ENCODE measurements at places on chromosomes 11 and 22.

GRCh38 chr11:17395554-17395961 is 7.1 kb upstream of the KCNJ11 start:
- DNase-seq, result no peak

GRCh38 chr11:93519179-93519578 is 24.0 kb downstream of the SMCO4 start:
- no peak for DNase-seq

GRCh38 chr22:35219012-35219411 is 38.3 kb upstream of the HMGXB4 start:
- no peak for DNase-seq

- no peak for DNase-seq
These were observed 87.8 kb downstream of the WNT7B start for GRCh38 chr22:45889093-45889538.

GRCh38 chr11:13769188-13769587 is 100.7 kb downstream of the FAR1 start:
- no peak for DNase-seq

- no peak for DNase-seq
These were observed 9.0 kb upstream of the RDX start for GRCh38 chr11:110305169-110306018.

GRCh38 chr11:107276077-107276476 is 181.5 kb downstream of the CWF19L2 start:
- no peak for DNase-seq

DNA sequence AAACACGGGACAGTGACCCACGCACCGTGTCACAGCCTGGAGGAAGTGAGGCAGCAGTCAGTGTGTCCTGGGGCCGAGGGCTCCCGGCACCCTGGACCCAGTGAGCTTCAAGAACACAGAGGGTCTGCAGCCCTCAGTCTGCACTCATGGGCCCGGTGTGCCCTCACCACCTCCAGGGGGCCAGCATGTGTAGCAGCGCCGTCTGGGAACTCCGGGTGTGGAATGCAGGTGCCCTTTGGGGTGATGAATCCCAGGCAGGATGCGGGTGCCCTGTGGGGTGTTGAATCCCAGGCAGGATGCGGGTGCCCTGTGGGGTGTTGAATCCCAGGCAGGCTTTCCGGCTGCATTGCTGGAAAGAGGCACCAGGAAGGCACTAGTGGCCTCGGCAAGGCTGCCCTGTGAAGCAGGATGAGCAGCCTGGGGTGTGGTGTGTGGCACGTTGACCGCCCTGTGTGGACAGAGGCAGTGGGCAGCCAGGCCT is 1399.9 kb downstream of the BRD1 start:
- DNase-seq, result no peak

DNA sequence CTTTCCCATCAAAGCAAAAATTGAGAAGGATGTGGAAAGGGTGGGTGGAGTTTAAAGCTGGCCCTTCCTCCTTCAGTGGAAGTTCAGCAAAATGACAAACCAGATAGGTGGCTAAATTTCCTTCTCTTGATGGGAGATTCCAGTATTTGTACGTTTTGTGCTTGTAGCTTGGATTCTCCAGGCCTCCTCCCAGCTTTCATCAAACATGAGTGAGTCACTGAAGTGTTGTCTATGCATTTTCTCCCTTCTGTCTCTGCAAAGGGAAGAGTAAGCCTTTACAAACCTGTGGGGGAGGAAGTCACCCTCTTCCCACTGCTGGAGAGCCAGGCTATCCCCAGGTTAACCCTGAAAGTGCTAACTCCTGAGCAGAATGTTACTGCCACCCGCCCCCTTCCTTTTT is 6.4 kb downstream of the MARK2 start:
- DNase-seq, result no peak

GRCh38 chr11:72308226-72309073 is 64.5 kb upstream of the PHOX2A start:
- no peak for DNase-seq

DNA sequence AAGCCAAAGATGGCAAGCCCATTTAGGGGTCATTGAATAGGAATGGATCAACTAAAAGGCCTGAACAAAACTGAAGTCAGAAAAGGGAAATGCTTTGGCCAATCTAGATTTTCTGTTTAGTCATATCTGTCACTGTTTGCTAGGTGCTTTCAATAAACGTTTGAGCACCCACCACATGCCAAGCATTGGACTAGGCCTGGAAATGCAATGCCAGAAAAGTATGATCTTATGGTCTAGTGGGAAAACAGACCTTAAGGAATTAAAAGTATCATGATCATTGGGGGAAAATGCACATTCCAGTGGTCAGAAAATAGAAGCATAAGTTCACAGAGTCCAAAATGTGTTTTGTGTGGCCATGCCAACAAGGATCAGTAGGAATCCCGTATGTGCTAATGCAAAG is 76.8 kb upstream of the BIRC3 start:
- DNase-seq, result no peak

- no peak for DNase-seq
These were observed 47.5 kb upstream of the CDON start for GRCh38 chr11:126109941-126110731.

DNA sequence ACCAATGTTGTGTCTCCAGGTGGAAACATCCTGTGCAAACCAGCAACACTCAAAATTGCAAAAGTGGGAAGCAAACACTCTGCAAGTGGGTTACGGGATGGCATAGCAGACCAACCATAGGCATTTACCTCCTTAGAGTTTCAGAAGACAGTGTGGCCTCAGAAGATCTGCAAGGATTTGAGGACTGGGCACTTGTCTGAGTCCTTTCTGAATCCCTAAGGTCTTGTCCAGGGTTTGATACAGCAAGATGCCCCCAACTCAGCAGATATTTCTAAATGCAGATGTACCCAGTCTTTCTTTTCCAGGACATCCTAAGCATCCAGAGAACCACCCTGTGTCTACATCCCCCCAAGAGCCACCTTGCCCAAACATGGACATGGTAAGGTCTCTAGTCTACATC is 51.7 kb upstream of the SHANK2 start:
- no peak for DNase-seq

DNA sequence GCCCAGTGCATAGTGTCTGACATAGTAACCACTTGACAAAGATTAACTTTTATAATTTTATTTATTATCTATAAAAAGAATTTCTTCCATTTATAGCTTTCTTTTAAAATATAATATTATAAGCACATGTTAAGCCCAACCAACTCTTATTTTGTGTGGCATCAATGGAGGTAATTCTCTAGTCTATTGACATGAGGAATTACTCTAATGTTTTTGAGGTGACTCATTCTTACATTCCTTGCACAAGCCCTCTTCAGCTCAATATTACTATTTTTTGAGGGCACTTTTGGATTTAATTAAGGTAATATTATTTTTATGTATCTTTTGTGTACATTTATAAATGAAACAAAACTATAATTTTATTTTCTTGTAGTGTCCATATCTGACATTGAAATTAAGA is 59.6 kb downstream of the AASDHPPT start:
- DNase-seq, result no peak

DNA sequence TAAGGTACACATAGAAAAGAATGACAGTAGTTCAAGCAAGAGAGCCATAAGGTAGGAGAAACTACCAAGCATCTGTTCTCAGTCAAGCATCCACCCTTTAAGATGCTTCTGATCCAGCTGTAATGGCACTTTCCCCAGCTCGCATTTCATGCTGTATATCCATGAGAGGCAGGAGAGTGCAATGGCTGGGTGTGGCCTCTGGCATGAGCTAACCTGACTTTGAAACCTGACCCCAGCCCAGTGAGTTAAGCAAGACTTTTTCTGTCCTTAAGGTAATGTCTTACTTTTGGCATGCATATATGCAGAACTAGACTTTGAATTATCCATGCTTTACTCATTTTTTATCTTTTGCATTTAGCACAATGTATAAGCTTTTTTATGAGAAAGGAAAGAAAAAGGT is 79.8 kb upstream of the CNTN5 start:
- DNase-seq, result no peak

DNA sequence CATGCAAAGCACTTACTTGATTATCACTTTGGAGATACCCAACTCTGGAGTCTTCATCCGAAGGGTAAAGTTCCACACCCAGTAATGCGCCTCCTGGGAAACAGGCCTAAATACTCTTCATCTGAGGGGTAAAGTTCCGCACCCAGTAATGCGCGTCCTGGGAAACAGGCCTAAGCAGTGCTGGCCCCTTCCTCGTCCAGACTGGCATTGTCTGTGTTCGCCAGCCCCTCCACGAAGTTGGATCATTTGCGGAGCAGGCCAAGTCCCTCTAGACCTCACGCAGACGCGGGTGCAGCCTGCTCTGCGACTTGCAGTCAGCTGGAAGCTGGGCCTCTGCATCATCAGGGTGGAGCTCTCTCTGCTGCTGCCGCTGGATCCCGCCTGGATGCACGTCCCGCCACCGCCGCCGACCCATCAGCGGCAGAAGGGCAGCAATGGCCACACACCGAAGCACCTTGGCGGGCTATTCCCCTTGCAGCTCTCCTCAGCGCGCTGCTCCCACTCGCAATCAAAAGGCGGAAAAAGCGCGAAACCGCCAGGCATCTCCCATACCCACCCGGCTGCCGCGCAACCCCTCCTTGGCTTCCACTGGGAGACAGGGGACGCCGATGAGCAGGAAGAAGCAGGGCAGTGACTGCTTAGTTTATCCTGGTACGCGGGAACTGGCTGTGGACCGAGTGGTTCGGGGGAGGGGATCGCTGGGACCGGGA is 34.1 kb upstream of the GLYATL1 start:
- no peak for DNase-seq

- DNase-seq, result no peak
These were observed 298.2 kb downstream of the DDX10 start for GRCh38 chr11:108963118-108963517.

DNA sequence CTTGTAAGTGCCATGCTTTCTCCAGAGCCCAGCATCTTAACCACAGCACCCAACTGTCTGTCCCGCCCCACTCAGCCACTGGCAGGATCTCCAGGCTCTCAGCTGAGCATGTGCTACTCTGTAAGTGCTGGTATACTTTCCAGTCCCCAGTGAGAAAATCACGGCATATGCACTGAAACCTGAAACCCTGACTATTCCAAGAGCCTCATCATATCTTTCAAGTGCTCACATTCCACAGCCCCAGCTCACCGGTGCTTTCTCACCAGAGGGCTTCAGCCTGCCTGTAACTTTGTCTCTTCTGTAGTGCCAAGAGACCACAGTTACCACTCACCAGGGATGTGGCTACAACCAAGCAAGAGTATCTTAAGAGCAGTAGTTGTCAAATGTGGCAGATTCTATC is 24.4 kb upstream of the PAMR1 start:
- DNase-seq, result no peak

- no peak for DNase-seq
These were observed 16.2 kb downstream of the MPPED1 start for GRCh38 chr22:43428005-43428485.

GRCh38 chr11:23509023-23509422 is 648.7 kb upstream of the CCDC179 start:
- no peak for DNase-seq

GRCh38 chr11:2086239-2087040 is 52.7 kb downstream of the IGF2 start:
- DNase-seq, result no peak

DNA sequence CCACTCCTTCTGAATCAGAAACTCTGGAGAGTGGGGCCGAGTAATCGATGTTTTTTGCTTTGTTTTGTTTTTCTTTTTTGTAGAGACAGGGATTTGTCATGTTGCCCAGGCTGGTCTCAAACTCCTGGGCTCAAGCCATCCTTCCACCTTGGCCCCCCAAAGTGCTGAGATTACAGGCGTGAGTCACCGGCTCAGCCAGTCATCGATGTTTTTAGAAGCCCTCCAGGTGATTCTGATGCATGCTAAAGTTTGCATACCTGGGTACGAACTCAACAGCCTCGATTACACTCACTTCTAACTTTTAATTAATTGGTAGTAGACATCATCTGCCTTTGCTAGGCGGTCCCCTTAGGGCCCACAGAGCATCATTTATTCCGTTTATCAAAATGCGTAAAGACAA is 50.3 kb downstream of the C11orf71 start:
- DNase-seq, result no peak

DNA sequence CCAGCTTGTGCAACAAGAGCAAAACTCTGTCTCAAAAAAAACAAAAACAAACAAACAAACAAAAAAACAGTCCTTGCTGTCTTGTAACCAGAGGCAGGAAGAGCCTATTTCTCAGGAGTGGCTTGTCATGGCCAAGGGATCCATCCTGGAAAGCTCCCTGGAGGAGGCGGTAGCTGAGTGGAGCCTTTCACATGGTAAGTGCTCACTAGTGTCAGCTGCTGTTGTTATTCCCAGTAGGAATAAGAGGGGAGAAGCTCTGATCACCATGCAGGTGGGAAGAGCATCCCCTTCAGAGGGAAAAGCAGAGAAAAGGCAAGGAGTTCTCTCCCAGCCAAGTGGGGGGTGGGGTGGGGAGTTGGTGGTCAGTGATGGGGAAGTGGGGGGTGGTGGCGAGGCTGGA is 54.6 kb upstream of the WNT7B start:
- DNase-seq, result no peak

GRCh38 chr22:41842996-41843970 is 10.4 kb downstream of the SREBF2 start:
- DNase-seq, result no peak

GRCh38 chr11:7436657-7437056 is 48.6 kb upstream of the OLFML1 start:
- no peak for DNase-seq

DNA sequence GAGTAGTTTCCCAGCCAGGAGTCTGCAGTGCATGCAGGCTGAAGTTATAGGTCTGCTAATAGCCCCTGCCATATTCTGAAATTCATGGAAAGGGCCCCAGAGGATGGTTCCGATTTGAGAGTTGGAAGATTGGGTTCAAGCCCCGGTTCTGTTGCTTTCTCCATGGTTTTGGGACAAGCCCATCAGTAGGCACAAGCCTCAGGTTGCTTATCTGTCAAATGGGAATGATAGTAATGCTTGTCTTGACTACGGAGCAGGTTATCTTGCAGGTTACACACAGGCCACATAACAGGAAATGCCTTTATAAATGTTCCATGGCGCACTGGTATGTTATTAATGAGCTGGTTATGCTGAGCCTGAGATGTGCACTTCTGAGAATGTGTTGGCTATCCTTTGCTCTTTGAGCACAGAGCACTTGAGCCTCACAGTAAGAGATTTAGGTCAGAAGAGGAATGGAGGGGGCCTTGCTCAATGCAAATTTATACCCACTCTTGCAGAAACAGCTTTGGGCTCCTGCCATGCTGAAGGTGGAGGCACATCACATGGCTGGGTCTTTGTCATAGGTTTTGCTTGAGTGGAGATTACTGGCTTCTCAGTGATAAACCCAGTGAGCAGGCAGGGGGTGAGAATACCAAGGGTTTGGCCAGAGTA is 47.1 kb downstream of the ZNRF3 start:
- DNase-seq, result no peak

DNA sequence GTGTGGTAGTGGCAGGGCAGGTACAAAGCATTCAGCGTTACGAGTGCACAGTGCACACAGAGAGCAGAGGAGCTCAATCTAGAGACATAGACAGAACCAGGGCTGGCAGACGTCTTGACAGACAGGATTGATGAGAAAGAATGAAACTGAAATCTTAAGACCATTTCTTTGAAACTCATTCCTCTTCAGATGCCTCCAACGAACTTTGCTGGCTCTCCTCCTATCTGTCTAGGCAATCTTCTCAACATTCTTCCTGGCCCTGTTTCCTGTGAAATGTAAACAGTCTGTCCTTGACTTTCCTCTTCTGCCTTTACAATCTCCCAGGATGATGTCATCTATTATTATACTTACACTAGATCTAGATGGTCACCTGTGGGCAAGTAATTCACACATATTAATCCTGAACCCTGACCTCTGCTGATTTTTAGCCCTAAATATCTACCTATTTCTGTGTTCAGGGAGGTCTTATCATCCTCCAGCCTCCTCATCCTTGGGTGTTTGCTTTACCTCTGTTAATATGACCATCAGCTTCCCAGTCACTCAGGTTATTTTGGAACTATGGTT is 119.5 kb downstream of the ENTHD1 start:
- peak; percentile 5 for DNase-seq

Measured in stimulated activated CD4-positive, alpha-beta T cell treated with anti-CD3 and anti-CD28 coated beads, Interleukin-4, amount 100 ng/mL, for 48 hours (primary cell).